ENCODE measurements at places on chromosomes 2 and 18. TPM values are rescaled to one million over a fixed set of nuclear protein-coding genes. Genes with fewer than 3 reads are reported as not detected.

Gene NT5C1B
- not detected for total RNA-seq

Gene STPG4
- total RNA-seq: 10.6 TPM

Gene ZNF638
- total RNA-seq: 108 TPM

Gene ANKRD29
- 8.8 TPM for total RNA-seq

Gene GPR45
- total RNA-seq: 0.30 TPM

Gene ANO7
- 0.84 TPM for total RNA-seq

Gene CRACDL
- total RNA-seq: 1.1 TPM

Gene PLEK
- total RNA-seq: 0.22 TPM

GRCh38 chr2:95531254-95531771 is 46.8 kb upstream of the TRIM43B start:
- no peak for DNase-seq

DNA sequence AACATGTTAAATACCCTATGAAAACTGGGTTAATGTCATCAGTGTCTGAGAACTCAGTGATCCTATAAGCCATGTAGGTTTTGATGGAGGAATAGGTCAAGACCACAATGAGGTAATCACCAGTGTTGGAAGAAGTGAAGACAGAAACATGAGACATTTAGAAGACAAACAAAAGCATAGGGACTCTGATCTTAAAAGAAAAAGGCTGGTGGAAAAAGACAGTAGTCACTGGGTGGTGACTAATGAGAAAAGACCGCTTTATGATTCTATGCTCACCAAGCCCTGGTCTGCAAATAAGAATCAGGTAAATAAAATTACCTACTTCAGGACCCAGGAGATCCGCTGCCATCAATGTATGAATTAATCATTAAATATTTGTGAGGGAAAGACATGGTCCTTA is 271.9 kb downstream of the GPD2 start:
- DNase-seq: no peak

DNA sequence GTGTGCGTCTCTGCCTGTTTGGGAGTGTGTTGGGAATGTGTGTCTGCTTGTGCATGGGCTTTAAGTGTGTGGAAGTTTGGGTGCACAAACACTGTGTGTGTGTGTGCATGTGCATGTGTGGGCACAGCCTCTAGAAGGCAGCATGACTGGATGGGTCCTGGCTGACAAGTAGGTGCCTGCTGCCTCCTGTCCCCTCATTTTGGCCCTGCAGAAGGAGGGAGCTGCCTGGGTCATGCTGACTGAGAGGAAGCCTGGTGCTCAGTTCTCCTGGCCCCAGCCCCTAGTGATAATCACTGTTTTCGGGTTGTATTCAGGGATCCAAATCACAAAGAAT is 34.1 kb downstream of the GLI2 start:
- no peak for DNase-seq

GRCh38 chr2:16461672-16462071 is 204.0 kb downstream of the CYRIA start:
- DNase-seq: no peak

DNA sequence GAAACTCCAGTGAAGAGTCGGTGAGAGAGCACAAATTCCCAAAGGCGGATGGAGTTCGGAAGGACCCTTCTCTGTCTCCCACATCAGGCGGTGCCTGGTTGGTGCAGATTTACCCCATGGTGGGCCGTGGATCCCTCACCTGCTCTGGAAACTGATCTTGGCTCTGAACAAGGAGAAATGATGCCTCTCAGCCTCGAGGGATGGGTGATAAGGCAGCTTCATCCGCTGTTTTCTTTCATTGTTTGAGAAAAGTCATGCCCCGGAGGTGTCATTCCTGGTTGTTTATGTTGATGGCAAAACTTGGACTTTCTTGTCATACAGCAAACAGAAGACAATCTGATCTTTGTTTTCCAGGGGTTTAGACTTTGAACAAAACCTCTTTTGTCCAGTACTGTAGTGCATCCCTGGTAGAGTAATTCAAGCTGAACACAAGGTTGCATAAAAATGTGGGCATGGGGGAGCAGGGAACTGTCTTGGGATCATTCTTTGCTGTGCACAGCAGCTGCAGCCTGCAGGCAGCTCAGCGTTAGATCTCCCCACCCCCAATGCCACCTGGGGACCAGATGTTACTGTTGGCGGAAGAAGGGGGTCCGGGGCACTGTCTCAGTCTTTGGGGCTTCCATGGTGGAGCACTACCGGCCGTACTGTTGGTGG is 81.3 kb downstream of the NFATC1 start:
- DNase-seq: no peak

GRCh38 chr2:43343573-43344304 is 117.3 kb upstream of the ZFP36L2 start:
- no peak for DNase-seq

DNA sequence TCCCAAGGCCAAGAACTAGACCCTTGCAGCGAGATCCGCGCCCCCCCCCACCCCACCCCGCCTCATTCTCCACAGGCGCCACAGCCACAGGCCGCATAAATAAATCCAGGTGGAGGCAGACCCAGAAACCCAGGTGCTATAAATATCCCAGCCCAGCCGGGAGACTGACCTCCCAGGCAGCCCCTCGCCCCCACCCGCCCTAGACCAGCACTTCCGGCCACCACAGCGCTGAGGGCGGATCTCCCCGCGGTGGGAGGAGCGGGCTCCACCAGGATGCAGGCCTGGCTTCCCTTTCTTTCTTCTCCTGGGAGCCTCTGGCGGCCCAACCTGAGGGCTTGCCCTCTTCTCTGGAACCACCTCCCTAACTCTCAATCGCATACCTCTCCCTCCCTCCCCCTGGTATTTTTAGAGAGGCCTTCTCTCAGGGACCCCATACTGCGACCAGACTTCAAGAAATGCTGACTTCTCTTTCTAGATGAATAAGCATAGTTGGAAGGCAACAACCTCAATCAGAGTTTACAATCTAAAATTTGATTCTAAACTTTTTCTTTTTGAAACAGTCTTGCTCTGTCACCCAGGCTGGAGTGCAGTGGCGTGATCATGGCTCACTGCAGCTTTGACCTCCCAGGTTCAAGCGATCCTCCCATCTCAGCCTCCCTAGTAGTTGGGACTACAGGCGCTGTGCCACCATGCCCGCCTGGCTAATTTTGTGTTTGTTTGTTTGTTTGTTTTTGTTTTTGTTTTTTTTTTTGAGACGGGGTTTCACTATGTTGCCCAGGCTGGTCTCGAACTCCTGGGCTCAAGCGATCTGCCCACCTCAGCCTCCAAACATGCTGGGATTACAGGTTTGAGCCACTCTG is 55.0 kb downstream of the PKDCC start:
- DNase-seq: no peak

DNA sequence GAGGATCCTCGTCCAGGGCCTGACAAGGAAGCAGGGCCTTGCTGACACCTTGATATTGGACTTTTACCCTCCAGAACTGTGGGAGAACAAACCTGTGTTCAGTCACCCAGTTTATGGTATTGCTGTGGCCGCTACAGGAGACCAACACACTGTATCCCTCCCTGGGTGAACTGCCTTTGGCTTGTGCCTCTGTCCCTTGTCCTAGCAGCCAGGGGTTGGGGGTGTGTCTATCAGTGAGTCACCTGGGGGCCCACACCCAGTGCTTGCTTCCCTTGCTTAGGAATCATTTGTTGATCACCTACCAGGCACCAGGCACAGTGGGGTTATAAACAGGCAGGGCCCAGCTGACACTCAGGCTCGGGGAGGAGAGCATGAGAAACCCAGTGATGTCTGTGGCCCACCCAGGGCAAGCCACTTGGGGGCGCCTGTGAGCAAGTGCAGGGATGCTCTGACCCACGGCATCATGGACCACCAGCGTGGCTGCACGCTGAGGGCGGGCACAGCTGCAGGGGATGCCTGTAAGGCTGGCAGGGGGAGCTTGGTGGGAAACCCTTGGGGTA is 17.1 kb downstream of the TMEM185B start:
- DNase-seq: no peak

DNA sequence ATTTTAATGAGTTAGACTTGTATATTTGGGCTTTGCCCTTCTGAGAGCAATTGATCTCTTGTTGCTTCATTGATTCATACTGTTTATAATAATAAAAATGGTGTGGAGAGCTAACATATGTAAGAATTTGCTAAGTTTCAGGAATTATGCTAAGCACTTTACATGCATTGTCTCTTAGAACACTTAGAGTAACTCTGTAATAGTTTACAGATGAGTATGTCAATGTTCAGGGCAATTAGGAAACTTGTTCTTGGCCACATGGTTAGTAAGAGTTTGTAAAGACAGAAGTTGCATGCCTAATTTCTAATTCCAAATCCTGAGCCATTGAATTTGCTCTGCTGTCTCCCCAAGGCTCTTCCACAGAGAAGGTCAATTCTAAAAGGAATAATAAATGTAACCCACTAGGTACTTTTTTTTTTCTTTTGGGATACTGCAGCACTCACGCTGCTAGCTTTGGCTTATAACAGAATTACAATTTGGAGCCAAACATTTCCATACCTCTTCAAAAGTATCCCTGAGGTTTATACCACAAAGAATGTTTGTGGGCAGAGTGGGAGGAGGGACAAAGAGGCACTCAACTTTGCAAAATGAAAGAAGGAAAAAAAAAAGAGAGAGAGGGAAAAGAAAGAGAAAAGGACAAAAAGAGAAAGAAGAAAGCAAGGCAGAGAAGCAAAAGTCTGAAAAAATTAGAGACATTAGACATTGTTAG is 232.4 kb downstream of the CALCRL start:
- no peak for DNase-seq

DNA sequence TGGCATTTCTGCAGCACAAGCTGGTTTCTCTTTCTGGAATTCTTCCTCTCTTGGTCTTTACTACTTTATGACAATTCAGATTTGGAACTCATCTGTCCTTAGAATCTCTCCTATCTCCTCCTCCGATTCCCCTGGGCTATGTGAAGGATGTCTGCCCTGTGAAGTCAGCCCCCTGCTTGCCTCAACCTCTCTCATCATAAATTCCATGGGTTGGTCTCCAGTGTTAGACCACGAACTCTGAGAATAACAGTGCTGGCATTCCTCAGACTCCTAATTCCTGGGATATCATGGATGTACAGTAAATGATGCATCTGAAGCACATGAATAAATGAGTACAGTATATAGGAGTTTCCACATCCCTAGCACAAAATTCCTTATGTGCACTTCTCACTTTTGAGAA is 21.0 kb upstream of the CYRIA start:
- no peak for DNase-seq

All from HCT116 (cell line).